NCI-H460 (cell line): ENCODE measurements at places on chromosomes 13 and 19.

- DNase-seq = no peak
Observed at GRCh38 chr13:28954810-28955209, 134.7 kb downstream of the MTUS2 start.

DNA sequence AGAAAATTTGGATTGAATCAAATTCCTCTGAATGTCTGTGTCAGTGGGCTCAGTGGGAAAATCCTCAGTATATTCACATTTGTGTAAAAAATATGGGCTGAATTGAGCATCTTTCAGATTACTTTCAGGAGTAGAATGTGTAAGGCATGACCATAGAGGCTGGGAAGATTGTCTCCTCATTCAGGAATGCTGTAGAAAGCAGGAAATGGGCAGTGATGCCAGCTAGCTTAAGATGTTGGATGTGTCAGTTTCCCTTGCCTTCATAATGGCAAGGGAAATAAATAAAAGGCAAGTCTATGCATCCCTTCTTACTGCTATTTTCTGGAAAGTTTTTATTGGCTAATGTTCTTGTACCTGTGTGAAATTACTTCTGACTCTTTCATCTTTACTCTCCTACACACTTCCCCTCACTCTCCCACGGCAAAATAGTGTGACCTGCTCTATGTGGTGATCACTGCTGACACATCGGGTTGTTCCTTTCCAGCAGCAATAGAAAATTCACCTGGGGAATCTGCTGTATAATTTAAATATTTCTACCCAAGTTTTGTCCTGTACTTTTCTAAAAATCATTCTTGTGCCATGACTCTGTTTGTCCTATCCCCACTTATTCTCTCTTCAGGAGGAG is 103.2 kb downstream of the LMO7 start:
- DNase-seq = no peak

GRCh38 chr19:56076498-56076897 is 44.6 kb downstream of the ZNF787 start:
- peak; percentile 16 for DNase-seq

- DNase-seq = no peak
Observed at GRCh38 chr19:41288673-41289530, 21.1 kb upstream of the CCDC97 start.

GRCh38 chr13:45406421-45406820 is 11.8 kb downstream of the SLC25A30 start:
- no peak for DNase-seq

- DNase-seq = no peak
Observed at GRCh38 chr19:4474514-4475022, 2.5 kb downstream of the HDGFL2 start.

DNA sequence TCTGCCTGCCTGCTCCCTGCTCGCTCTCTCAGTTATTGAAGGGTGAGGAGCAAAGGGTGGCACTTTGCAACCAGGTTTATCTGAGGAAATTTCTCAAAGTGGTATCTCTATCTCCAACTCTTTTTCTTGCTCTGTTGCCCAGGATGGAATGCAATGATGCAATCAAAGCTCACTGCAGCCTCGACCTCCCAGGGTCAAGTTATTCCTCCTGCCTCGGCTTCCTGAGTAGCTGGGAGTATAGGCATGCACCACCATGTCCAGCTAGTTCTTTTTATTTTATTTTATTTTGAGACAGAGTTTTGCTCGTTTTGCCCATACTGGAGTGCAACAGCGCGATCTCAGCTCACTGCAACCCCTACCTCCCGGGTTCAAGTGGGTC is 4.9 kb downstream of the ACTMAP start:
- no peak for DNase-seq

DNA sequence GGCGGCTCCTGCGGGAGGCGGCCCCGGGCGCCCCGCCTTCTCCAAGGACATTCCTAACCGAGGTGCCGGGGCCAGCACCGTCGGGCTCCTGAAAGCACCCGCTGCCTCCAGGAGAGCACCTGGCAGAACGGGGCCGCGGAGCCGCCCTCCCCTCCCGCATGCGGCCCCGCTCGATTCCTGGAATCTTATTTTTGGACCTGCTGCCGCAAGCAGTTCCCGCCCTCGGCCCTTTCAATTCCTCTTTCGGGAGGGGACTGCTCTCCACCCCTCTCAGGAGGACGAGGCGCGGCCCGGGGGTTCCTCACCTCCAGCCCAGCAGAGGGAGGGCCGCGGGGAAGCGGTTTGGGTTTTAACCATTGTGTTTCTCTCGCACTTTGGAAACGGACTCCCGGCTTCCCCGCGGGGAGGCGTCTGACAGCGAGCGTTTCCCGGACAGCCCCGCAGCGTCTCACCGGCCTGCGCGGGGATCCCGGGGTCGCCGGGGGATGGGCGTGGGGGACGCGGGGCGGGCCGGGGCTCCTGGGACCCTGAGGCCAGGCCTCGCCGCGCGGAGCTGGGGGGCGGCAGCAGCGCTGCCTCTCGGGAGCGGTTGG is 849 bp downstream of the GAS6 start:
- DNase-seq = no peak

DNA sequence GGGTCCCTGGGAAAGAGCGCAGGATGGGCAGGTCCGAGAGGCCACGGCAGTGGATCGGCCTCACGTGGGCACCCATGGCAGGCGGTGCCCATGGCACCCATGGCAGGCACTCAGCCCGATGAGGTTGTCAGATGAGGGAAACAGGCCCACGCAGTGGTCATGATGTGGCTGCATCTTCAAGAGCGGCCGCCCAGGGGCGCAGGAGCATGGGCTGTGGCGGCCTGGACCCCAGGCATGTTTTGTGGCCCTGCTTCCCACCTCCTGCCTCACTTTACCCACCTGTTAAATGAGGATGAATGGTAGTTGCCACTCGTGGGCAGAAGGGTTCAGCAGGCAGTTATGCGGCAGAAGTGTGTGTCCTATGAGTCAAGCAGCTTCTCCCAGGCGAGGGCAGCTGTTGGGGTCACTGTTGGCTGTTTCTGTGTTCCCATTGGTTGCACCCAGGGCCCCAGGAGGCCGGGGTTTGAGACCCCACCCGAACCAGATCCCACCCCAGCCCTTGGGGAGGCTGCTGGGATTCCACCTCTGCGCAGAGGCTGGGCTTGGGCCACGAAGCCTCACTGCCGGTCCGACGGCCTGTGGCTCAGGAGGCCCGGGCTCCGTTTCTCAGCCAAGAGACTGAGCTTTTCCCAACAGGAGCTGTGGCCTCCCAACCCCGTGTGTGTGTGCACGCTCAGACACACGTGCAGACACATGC is 30.0 kb downstream of the CSNK1G2 start:
- DNase-seq = no peak

DNA sequence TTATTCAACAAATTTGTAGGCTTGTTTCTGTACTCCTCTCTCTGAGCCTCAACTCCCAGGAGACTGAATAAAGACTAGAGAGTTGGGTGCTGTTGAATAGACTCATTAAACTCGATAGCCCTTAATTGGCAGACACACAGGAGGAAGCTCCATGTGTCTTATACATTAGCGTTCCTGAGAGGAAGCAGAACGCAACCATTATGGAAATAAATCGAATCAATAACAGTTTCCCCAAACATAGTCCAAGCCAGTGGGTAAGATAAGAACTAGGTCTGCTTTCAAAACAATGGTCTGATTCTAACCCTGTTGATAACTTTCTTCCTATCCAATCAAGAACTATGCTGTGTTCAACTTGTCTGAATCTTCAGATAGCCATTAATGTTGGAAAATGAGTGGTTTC is 118.1 kb upstream of the FNDC3A start:
- DNase-seq = no peak

GRCh38 chr19:6260912-6261650 is 18.7 kb downstream of the MLLT1 start:
- peak; percentile 26 for DNase-seq

DNA sequence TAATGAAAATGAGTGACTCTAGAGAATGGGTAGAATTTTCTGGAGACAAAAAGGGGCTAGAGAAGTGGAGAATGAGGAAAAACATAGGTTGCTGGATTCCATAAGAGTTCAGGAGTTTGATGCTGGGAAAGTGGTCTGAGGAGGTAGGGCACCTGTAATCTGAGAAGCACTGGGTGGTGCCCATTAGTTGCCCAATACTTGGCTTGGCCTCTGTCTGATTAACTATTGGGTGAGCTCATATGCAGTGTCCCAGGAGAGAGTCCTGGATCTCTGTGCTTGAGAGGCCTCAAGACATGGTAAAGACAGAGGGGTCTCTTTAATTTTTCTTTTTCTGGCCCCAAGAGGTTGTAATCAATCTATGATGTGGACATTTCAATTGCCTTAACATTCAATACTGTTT is 390.1 kb downstream of the TDRD3 start:
- DNase-seq = no peak

DNA sequence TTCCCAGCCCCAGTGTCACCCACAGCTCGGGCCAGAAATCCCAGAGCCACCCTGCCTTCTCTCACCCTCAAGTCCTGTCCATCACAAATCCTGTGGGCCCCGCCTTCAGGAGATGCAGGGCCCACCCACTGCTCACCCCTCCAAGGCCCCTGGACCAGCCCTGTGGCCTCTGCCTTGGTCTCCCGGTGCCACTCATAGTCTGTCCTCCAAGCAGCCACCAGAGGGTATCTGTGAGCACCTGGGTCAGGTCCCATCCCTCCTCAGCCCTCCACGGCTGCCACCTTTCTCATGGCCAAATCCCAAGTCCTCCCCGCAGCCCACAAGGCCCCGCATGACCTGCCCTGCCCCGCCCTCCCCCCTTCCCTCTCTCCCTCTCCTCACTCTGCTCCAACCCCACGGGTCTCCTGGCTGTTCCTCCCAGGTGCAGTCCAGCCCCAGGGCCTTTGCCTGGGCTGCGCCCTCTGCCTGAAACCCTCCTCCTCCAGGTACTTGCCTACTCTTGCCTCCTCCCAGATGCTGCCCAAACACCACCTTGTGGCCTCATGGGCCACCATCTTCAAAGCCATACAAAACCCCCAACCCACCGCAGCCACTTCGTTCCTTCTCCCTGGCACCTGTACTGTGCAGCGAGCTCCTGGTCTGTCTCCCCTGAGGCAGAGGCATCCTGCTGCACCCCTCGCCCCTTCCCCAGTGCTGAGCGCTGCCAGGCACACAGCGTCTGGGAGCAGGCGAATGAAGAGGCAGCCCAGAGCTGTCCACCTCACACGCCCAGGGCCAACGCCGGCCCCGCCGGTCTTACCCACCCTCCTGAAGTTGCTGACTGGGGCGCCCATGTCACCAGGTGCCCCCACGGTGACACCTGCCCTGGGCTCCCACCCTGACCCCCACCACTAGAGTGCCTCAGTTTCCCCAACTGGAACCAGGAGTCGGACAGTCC is 13.2 kb upstream of the UQCR11 start:
- peak; percentile 9 for DNase-seq

- DNase-seq = no peak
Observed at GRCh38 chr13:78997902-78998629, 339.1 kb upstream of the OBI1 start.

GRCh38 chr13:44300895-44301638 is 72.6 kb upstream of the SERP2 start:
- DNase-seq = peak; percentile 82

DNA sequence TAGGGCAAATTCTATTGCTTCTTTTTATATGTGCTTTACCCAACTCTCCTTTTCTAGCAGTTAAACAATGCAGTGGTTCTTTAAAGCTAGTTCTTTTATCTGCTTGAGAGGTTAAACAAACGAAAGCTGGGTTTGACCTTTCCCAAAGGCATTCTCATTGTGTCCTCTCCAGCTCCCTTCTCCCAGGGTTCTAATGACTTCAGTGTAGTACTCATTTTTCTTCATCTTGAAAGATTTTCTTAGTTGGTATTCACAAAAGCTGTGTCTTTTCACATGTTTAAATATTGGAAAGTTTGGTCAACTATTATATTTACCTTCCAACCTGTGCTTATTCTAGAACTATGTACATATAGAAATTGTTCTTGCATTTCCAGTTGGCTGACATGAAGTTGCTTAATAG is 1.5 kb downstream of the WASF3 start:
- no peak for DNase-seq

DNA sequence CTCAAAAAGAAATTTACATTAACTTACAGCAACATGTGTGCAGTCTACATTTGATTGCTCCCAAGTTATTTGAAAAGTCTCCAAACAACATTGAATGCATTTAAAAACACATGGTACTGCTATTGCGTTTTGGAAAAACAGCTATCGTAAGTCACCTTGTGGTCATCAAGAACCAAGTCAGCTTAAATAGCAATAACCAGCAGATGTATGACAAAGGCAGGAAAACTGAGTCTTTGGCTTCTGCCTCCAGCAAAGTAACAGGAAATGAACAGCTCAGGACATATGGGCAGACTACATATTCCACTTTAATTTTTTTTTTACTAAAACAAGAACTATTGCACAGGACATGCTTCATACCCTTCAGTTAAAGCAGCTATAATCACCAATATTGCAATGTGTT is 580.6 kb upstream of the SPRY2 start:
- no peak for DNase-seq

GRCh38 chr13:38421590-38422560 is 72.2 kb downstream of the UFM1 start:
- no peak for DNase-seq

GRCh38 chr19:9836021-9836420 is 903 bp downstream of the PIN1 start:
- DNase-seq = no peak

DNA sequence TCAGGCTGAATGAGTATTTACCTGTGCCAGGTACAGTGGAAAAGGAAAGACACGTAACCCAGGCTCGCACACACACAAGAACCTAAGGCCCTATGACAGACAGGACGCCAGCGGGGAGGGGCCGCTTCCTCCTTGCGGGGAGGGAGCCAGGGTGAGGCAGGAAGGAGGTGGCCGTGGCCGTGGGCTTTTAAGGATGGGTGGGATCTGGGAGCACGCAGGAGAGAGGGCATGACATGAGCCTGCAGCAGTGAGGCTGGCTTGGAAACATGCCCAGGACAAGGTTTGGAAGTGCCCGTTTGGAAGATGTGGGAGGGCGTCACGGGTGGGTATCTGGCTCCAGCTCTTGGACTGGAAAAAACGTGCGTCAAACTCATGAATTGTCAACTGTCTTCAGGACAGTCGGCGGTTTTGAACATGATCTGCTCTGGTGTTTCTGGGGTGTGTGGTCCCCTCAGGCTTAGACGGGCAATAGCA is 20.1 kb downstream of the SH3GL1 start:
- DNase-seq = no peak

- DNase-seq = no peak
Observed at GRCh38 chr19:53549340-53549739, 11.4 kb downstream of the ZNF331 start.

DNA sequence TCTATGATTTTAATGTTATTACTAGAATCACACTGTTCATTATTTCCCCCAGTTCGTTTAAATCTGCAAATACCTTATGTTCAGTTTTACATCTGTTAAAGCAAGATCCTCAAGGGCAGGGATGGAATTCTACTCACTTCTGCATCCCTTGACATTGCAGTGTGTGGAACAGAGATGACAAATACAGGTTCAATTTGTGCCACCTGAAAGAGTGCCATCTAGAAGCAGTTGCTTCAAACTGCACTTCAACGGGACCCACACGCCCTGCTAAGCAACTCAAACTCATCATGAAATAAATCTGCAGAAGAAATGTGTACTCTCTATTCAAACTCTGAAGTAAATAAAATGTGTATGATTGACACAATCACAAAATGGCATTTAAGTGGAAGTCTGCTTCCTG is 44.5 kb downstream of the RUBCNL start:
- no peak for DNase-seq
